Daoy (cell line): ENCODE measurements at places on chromosomes 4 and X. TPM values are rescaled to one million over a fixed set of nuclear protein-coding genes. Genes with fewer than 3 reads are reported as not detected.

ADH7 gene
- not detected in 2 replicates for total RNA-seq

AREG gene
- 0.29 TPM in 1 of 2 replicates, not detected in the other for total RNA-seq

- no peak for DNase-seq
Observed at GRCh38 chr4:6125103-6125651, 75.2 kb downstream of the JAKMIP1 start.

GNRHR gene
- total RNA-seq = not detected in 2 replicates

TMSB15A gene
- total RNA-seq = 18.2 and 31.4 TPM in 2 replicates

SUPT20HL2 gene
- total RNA-seq = not detected in 2 replicates

DNA sequence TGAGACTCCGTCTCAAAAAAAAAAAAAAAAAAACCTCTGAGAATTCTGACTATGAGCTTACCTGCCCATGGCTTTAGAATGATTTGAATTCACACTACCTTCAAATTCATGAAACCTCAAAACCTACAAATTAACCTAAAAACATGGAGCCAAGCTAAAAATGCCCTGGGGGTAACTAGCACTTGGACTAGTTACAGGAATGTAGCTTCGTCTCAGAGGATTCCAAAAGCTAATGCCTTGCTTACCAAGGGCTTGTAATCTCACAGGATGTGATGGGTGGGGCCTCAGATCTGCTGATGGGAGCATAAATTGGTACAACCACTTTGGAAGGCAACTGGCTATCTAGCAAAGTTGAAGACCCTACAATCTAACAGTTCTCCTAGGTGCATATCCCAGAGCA lies 79.4 kb upstream of the SPRY1 start:
- DNase-seq = no peak

- DNase-seq = no peak
Observed at GRCh38 chr4:67776746-67777145, 22.6 kb upstream of the GNRHR start.

FGFBP2 gene
- not detected in 2 replicates for total RNA-seq

DNA sequence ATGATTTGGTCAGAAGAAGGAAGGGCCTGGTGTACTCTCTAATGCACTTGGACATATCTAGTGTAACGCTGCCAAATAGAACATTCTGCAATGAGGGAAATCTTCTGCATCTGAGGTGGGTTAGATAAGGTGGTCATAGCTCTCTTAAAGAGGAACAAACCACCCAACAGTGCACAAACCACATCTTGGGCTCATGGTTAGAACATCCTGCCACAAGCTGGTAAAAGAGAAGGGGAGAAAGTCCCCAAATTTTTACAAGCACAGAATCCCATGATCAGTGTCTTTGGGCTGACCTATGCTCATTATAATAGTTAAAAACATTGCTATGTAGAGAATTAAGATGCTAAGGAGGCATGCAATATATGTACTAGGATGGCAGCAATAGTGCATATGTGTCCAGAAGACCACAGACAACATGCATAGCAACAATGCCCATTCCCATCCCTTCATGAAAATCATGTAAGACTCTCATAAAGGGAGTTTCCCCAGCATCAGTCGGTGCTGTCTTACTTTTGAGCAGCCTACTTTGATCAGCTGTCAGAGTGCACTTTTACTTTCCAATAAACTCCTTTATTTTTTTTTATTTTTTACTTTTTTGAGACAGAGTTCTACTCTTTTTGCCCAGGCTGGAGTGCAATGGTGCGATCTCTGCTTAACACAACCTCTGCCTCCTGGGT lies 99.7 kb upstream of the SLC7A11 start:
- no peak for DNase-seq

DNA sequence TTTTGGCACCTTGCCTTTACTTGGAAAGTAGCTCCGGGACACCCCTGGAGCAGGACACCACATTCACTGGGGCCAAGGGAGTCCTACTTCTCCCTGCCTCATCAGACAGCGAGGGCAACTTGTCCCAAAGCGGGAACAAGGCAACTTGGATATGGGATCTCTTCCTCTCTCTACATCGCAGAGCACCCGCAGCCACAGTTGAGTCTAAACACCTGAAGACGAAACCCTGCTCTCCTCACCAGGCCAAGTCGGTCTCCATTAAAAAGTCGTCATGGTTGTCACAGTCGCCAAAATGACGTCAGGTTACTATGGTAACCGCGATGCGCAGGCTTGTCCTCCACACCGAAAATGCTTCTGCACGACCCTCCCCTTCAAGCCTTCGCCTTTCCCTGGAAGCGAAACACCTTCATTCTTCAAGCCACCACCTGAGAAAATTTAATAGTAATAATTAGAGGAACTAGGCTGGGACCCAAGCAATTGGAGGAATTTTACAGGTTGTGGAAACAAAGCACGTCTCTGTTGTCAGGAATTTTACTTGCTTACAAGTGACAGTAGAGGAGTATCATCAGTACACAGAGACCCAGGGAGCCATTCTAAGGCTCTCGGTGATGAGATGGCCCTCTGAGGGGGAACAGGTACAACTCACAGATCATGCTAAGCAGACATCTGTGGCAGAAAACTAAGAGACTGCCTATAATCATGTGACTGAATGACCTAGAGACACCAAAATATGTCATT lies 30.5 kb upstream of the TCEAL4 start:
- DNase-seq = no peak

- DNase-seq = peak; percentile 10
Observed at GRCh38 chr4:52983563-52984303, 121.6 kb downstream of the RASL11B start.

GRCh38 chrX:108203540-108203939 lies 112.0 kb downstream of the ATG4A start:
- no peak for DNase-seq

- no peak for DNase-seq
Observed at GRCh38 chr4:73583666-73584065, 36.6 kb downstream of the RASSF6 start.

DNA sequence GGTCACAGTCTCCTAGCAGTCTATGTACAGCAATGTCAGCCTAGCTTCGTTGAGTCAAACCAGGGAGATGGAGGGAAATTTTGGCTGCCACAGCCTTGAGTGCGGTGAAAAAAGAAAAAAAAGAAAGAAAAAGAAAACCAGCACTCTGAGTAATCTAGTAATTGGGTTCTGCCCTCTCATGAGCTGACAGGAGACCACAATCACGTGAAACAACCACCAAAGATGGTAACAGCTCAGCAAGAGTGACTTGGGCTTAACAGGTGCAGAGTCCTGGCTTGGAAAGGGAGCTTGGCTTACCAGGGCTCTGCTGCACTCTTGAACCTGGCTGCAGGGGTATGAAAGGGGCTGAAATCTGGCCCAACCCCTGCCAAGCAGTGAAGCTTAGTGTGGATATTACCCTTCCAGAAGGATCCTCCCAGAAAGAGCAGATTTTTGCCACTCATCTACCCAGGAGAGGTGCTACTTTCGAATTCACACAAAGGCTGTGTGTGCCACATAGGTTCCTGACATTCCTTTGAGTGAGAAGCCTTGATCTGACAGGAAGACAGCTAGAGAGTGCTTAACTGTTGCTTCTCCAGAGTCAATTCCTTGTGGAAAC lies 350.3 kb downstream of the PTTG2 start:
- DNase-seq = peak; percentile 74

DNA sequence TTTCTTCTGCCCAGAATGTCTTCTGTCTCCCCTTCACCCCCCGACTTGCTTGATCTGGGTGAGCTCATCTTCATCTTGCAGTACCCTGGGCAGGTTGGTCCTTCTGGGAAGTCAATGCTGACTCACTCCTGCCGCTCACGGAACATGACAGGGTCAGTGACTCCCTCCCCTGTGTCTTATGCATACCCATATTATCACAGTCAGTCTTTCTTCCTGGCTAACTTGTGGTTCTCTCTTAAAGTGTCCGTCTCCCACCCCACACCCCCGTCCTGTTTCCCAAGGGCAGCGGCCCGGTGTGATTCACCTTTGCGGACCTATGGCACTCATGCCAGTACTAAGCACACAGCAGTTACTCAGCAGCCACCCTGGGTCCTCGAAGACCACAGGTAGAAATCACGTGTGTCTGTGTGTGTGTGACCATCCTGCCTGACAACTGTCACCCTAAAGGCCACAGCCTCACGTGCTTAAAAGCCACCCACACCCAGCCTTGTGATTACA lies 17.7 kb downstream of the IQSEC2 start:
- peak; percentile 69 for DNase-seq

DNA sequence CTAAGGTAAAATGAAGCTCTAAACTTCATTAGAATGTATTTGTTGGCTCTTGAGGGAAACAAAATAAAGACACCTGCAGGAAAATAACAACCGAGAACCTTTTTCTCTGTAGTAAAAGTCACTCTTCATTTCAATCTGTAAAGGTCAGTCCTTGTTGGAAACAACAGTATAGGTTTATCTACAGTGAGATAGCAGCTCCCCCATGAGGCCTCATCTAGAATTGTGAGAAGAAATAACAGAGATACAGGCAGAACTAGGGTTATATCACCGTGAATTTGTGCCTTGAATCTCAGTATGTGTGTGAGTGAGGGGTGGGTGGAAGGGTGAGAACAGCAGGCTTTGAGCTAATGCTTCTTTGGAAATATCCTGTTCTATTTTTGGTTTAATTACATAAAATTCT lies 107.8 kb upstream of the FMR1 start:
- DNase-seq = no peak

DNA sequence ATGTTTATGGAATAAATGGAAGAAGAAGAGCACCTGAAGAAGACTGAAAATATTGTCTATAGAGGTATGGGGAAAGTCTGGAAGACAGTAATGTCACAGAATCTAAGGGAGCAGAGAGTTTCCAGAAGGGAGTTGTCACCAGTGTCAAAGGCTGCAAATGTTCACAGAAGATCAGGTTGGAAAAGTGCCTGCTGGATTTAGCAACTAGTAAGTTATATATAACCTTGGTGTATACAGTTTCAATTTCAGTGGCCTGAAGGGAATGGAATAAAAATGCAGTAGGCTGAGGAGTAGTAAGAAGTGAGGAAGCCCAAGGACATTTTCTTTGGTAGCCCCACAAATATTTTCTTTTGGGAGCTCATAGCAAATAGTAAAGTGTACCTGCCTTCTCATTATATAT lies 107.2 kb downstream of the SATL1 start:
- DNase-seq = no peak

TRPC5OS gene
- not detected in 2 replicates for total RNA-seq

DNA sequence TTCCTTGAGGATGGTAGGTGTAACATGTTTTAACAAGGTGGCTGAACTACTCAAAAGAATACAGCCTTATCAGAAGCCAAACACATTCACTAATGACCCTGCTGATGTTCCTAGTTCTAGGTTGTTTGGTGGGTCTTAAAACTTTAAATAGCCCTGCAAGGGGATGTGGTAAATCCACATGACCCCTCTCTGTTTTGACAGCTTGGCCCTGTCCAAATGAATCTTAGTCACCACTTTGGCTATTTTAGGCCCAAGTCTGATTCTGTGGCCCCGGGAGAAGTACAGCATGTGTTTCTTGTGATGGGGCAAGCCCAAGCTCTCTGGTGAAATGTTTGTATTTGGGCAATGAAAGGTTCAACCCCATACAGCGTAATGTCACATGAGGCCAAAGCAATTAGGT lies 54.5 kb upstream of the GPR34 start:
- DNase-seq = no peak

GRCh38 chrX:14026121-14026520 lies 3.6 kb downstream of the GEMIN8 start:
- no peak for DNase-seq

DNA sequence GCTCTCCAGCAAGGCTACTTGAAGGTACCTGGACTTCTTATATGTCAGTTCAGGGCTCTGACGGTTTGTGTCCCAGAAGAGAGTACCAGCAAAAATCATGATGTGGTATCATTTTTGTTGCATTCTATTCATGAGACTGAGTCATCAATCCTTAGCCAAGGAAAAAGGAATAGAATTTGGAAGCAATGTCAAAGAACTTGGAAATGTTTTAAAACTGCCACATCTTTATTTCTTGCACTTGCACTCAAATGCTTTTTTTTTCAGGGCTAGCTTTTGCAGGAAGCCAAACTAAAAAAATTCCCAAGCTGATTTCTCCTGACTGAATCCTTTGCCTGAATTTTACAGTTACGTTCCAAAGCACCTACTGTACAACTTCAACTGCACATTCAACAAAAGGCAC lies 112.4 kb downstream of the NPFFR2 start:
- DNase-seq = no peak

GRCh38 chrX:39627257-39627656 lies 470.5 kb downstream of the BCOR start:
- DNase-seq = no peak

GRCh38 chr4:126592088-126592487 lies 1040.7 kb upstream of the INTU start:
- no peak for DNase-seq

- peak; percentile 69 for DNase-seq
Observed at GRCh38 chr4:81421346-81422218, 50.1 kb downstream of the RASGEF1B start.

USP9X gene
- total RNA-seq = 33.9 and 34.1 TPM in 2 replicates

- DNase-seq = no peak
Observed at GRCh38 chrX:42602136-42602535, 175.8 kb downstream of the PPP1R2C start.

SHROOM2 gene
- 6.1 and 8.5 TPM in 2 replicates for total RNA-seq

GRCh38 chr4:15144967-15145295 lies 142.7 kb downstream of the CPEB2 start:
- no peak for DNase-seq
